Posterior cingulate gyrus (tissue), 11 donors: ENCODE measurements at places on chromosomes 16 and 17.

DNA sequence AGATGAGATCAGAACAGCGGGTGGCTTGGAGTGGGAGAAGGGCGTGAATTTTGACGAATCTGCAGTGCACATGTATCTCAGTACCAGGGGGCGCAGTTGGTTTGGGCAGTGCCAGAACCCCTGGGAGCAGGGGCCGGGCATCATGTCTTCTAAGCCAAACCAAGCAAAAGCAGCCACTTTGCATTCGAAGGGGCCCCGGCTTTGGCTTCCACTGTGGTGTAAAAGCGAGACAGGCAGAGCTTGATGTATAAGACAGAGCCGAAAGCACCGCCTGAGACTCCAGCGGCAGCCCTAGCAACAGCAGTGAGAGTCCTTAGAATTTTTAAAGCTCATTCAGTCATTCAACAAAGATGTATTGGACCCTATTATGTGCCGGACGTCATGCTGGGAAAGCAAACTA lies 3.8 kb upstream of the XYLT1 start:
- no peak for DNase-seq

DNA sequence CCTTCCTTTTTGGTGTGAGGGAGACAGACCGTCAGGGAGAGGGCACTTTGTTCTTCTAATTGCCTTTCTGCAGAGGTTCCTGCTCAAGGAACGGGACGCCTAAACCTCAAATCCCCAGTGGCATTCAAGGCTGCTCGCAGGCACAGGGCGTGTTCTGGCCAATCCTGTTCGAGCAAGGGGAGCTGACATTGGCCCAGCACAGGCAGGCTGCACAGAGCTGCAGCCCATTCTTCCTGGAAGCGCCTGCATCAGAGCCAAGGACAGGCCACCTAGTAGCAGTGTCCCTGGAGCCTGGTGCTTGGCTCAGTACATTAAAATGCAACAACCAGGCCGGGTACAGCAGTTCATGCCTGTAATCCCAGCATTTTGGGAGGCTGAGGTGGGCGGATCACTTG lies 72.2 kb upstream of the CREBBP start:
- DNase-seq: no peak

DNA sequence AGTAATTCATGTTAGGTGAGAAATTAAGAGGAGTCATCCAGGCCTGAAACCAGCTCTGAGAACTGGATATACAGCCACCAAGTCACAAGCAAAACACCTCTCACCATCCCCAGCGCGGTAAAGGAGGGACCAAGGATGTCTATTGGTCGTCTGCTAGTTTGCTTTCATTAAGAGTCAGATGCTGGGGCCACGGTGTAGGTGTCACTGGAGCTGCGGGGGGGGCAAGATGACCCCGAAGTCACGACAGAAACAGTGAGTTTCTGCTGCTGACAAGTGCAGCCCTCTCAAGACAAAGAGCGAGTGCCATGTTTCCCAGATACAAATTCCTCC lies 790 bp downstream of the NCBP3 start:
- DNase-seq: no peak

GRCh38 chr17:29089601-29090044 lies 46.7 kb downstream of the PIPOX start:
- peak; percentile 61 for DNase-seq

GRCh38 chr17:60743282-60743681 lies 65.6 kb downstream of the BCAS3 start:
- no peak for DNase-seq

DNA sequence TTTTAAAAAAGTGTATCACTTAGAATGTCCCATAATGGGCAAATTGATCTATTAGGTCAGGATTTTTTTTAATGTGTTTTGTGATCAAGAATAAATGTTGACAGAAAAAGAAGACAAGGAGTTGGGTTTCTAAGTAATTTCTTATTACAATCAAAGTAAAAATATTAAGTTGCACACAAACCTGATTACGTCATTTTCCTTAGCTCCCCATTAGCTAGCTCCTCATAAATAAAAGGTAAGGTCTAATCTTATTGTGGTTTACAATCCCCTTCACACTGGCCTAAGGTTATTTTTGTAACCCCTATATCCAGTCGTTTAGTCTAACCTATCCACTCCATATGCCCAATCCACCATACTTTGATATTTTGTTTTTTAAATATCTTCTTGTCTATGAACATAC lies 7.6 kb downstream of the CA10 start:
- DNase-seq: no peak
